ENCODE measurements at places on chromosomes 3 and 15.

DNA sequence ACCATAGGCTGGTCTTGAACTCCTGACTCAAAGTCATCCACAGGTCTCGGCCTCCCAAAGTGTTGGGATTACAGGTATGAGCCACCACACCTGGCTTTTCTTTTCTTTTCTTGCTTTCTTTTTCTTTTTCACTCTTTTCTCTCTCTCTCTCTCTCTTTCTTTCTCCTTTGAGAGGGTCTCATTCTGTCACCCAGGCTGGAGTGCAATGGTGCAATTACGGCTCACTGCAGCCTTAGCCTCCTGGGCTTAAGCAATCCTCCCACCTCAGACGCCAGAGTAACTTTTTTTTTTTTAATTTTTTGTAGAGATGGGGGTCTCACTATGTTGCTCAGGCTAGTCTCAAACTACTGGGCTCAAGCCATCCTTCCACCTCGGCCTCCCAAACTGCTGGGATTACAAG is 133.1 kb upstream of the UBE2E1 start:
- DNase-seq: no peak

- DNase-seq: no peak
Observed at GRCh38 chr15:43095243-43095642, 10.6 kb downstream of the UBR1 start.

GRCh38 chr3:52401021-52401420 is 43.9 kb downstream of the SEMA3G start:
- no peak for DNase-seq

DNA sequence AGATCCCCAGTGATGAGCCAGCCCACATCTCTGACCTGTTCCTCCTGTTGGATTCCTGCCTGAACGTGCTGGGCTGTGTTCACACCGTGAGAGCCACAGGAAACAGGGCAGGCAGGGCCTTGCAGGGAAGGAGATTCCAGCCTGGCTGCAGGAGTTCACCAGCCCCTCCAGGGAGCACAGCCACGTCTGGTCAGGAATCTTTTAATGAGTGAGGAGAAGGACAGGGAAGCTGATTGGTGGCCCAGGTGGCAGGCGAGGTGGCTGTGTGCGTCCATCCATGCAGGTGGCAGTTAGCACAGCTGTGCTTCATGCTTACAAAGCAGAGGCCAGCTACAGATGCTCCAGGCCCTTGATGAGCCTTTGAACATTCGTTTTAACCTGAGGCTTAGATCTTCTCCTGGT is 10.5 kb downstream of the LRRK1 start:
- DNase-seq: no peak

- DNase-seq: no peak
Observed at GRCh38 chr3:149331396-149331795, 2.0 kb downstream of the TM4SF18 start.

DNA sequence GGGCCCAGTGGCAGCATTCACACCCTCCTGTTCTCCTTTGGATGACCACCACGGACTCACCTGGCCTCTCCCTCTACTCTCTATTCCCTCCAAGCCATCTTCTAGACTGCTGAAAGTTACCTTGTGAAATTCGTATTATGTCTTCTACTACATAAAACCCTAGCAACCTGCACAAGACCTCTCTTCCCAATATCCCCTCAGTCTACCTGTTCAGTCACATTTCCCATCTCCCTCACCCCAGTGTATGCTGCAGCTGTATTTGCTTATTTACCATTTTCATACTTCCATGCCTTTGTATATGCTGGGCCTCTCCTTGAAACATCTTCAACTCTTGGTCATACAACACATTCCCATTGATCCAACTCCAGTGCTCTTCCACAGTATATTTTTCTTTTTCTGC is 35.3 kb downstream of the DET1 start:
- no peak for DNase-seq

GRCh38 chr3:178275311-178275710 is 260.9 kb upstream of the KCNMB2 start:
- DNase-seq: no peak

DNA sequence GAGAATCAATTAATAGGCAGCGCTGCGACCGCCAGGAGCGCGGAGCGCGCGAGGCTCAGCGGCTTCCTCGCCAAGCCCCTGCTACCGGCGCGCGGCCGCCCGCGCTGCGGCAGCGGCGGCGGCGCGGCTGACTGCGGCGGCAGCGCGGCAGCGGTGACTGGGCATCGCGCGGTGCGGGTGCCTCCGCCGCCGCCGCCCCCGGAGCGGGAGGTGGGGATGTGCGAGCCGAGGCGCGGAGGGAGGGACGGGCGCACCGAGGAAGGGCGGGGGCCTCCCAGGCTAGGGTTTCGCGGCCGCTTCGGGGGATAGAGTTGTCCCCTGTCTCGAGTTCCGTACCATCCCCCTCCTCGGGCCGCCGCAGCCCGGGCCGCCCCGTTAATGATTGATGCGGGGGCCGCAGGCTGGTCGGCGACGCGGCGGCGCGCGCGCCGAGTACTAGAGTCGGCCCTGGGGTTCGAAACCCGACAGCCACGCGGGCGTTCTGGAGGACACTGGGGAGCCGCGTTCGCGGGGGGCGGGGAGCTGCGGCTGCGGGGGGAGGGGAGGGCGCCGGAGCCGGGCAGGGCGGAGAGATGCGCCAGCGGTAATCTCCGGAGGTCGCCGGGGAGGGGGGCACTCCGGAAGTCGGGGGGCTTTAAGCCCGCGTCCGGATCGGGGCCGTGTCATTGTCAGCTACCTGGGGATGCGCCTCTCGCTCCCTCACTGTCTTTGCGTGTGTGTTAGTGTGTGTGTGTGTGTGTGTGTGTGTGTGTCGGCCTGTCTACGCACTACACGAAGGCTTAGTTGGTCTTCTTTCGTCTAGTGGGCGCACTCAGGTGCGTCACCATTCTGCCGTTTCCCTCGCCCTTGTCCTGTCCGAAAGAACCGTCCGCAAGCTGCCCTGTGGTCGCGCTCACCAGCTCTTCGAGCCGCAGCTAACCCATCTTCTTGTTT is at the start of gene PAQR9:
Gene PAQR9 (minus strand): TSS at position 159 of the 933 bp plus-strand sequence. CDS start 338 bp downstream, outside the sequence.
- DNase-seq: no peak

DNA sequence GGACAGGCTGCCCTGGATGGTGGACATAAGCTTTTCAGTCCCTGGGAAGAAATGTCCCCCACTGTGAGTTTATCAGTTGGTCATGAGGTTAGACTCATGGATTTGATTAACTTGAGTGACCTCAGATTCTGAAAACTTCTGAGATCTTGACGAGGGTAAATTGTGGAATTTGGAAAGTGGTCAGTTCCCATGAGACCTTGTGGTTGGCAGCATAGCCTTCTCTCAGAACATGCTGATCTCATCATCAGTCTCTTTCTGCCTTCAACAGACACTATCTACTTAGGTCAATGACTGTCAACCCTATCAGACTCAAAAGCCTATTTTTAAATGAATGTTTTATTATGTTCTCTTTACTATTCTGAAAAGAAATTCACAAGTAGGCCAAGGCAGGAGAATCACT is 45.6 kb upstream of the NDUFB4 start:
- DNase-seq: no peak
